T-helper 2 cell (primary cell): ENCODE measurements at places on chromosomes 13 and 19.

GRCh38 chr13:110478405-110479214 is 82.9 kb downstream of the RAB20 start:
- no peak for DNase-seq

- DNase-seq = no peak
These were observed 150.5 kb upstream of the MIR17HG start for GRCh38 chr13:91196958-91197357.

GRCh38 chr13:59801107-59801880 is 362.4 kb downstream of the DIAPH3 start:
- no peak for DNase-seq

DNA sequence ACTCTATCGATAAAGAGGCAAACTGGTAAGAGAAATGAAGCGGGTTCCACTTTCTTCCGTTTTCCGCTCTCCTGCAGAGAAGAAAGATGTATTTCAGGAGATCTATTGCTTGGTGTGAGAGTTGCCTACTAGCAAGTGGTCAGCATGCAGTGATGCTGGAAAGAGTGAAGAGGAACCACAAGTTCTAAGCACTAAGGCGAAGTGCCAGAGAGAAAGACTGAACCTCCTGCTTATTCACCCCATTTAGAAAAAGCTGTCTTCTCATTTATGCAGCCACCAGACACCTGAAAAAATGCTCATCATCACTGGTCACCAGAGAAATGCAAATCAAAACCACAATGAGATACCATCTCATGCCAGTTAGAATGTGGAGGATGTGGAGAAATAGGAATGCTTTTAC is 78.7 kb upstream of the GPC6 start:
- DNase-seq = no peak

GRCh38 chr13:111462944-111463343 is 142.5 kb downstream of the TEX29 start:
- no peak for DNase-seq

DNA sequence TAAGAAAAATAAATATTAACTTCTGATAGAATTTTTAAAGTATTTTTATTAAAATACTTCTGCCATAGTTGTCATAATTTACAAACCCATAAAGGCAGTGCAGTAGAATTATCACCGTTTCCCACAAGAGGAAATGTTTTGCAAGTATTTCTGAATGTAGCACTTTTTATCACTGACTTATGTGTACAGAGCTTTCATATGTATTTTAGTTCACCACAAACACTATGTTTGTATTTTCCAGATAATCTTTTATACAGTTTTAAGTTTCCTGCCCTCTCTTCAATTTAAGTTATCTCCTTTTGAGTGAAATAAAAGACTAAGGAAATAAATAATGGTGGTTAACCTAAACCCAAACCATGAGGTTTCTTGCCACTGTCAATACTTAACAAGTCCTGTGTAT is 24.2 kb downstream of the MIPEP start:
- no peak for DNase-seq

- DNase-seq = no peak
These were observed 29.3 kb downstream of the CCL25 start for GRCh38 chr19:8081569-8082550.

GRCh38 chr19:1566392-1567115 is 1.6 kb downstream of the MEX3D start:
- DNase-seq = no peak
